ENCODE measurements at places on chromosomes 16 and 17.

DNA sequence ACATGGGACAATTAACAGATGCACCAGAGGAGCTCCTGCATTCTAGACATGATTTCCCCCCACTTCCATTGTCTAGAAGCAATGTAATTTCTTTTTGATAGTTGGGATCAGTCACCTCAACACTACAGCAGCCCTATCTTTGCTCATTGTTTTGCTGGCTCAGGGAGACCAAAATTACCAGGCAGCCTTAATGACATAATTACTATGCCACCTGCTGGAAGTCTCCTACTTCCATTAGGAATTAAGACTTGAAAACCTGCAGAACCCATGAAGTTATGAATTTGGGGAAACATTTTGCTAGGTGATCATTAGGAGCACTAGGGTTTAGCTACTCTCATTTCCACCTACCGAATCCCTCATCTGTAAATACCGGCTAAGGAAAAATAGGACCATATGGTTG lies 312.0 kb upstream of the CA10 start:
- DNase-seq = no peak

DNA sequence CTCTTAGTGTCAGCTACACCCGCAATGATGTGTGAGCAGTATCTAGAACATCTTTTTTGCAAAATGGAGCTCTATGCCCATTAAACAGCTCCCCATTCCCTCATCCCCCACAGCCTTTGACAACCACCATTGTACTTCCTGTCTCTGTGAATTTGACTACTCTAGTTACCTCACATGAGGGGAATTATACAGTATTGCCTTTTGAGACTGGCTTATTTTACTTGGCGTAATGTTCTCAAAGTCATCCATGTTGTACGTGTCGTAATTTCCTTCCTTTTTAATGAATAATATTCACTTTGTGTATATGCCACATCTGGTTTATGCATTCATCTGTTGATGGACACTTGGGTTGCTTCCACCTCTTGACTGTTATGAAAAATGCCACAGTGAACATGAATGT lies 23.2 kb upstream of the CCL22 start:
- no peak for DNase-seq

DNA sequence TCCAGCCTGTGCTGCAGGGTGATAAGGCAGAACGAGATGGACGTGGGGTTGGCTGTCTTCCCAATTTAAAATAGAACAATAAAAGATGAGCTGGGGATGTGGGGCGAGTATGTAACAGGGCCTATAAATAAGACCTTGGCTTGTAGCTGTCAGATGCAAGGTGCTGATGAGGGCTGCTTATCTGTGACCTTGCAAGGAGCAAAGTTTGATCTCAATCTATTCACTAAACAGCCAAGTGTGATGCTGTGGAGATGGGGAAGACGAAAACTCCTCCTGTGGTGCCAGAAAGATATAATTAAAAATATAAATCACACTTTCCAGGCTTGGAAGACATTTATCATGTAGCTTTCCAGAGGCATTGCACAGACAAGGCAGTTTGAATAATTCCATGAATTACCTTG lies 26.7 kb upstream of the TEX2 start:
- no peak for DNase-seq

GRCh38 chr17:35170968-35171771 lies 23.0 kb downstream of the SLC35G3 start:
- no peak for DNase-seq

- no peak for DNase-seq
Observed at GRCh38 chr17:45820052-45820780, 24.5 kb upstream of the SPPL2C start.

DNA sequence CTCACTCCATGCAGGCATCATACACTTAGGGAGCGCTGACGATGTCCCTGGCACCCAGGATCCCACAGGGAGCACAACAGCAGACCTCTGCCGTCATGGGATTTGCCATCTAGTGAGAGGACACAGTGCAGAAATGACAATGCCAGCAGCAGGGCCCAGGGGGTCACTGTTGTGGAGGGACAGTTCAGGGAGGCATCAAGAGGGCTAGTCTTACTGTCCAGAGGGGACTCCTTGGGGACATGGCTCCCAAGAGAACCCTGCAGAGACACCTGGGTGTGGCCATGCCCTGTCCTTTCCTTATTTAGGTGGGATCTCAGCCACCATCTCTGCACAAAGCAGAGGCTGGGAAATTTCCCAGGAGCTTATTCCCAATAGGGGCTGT lies 73.7 kb downstream of the CRISPLD2 start:
- no peak for DNase-seq

- DNase-seq = no peak
Observed at GRCh38 chr17:10121971-10122707, 76.3 kb downstream of the GAS7 start.

DNA sequence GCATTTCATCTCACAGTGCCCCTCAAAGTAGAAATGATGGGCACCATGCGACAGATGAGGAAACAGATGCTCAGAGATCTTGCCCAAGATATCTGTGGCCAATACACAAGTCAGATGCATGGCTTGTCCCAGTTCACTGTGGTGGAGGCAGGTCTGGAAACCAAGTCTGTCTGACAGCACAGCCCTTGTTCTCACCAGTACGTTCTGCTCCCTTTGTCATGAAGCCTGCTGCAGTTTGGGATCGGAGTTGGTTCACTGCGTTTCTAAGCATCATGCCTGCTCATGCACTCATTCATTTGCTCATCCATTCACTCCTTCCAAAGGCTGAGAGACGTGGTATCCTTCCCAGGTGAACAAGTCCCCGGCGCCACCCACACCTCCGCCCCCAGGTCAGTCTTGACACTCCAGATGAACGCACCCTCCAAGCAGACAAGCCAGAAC lies 27.2 kb upstream of the MEAK7 start:
- DNase-seq = no peak

GRCh38 chr16:20938426-20938825 lies 37.9 kb downstream of the LYRM1 start:
- no peak for DNase-seq

All from stimulated activated naive CD4-positive, alpha-beta T cell treated with Interleukin-2 at 50 U/mL for 16 hours (primary cell).